Caco-2 (cell line): ENCODE measurements at places on chromosomes 5 and 9. TPM values are rescaled to one million over a fixed set of nuclear protein-coding genes. Genes with fewer than 3 reads are reported as not detected.

WNT8A gene
- total RNA-seq = not detected in 2 replicates

ZFR gene
- total RNA-seq = 75.1 and 78.3 TPM in 2 replicates

CD274 gene
- total RNA-seq = 0.67 TPM in 1 of 2 replicates, not detected in the other

ANXA6 gene
- total RNA-seq = 43.0 and 51.9 TPM in 2 replicates

RARS1 gene
- total RNA-seq = 124 and 129 TPM in 2 replicates

GKAP1 gene
- total RNA-seq = 0.86 and 1.1 TPM in 2 replicates

ARID3C gene
- total RNA-seq = not detected in 2 replicates

NTRK2 gene
- not detected in 2 replicates for total RNA-seq

- H3K36me3 ChIP-seq = no peaks in the 10 kb centered on the region
- H3K4me1 ChIP-seq = 0 out of 2 replicates have a peak, but pooled peaks cover 5% of the 10 kb centered on the region
- no peaks in the 10 kb centered on the region for H3K27me3 ChIP-seq
- H3K27ac ChIP-seq = no peak overlapping the region
- no peak for DNase-seq
- H3K4me3 ChIP-seq = no peak overlapping the region
Observed at GRCh38 chr9:8855046-8855445, 1055.5 kb upstream of the DMAC1 start.

GRCh38 chr9:37433867-37434371, 11.4 kb downstream of the GRHPR start:
- no peak overlapping the region for H3K27ac ChIP-seq
- H3K27me3 ChIP-seq = no peaks in the 10 kb centered on the region
- H3K4me3 ChIP-seq = no peak overlapping the region
- peaks cover 5% of the 10 kb centered on the region; the same call in 1 of the 2 replicates for H3K36me3 ChIP-seq
- H3K4me1 ChIP-seq = peaks cover 7% of the 10 kb centered on the region; the same call in 1 of the 2 replicates

DNA sequence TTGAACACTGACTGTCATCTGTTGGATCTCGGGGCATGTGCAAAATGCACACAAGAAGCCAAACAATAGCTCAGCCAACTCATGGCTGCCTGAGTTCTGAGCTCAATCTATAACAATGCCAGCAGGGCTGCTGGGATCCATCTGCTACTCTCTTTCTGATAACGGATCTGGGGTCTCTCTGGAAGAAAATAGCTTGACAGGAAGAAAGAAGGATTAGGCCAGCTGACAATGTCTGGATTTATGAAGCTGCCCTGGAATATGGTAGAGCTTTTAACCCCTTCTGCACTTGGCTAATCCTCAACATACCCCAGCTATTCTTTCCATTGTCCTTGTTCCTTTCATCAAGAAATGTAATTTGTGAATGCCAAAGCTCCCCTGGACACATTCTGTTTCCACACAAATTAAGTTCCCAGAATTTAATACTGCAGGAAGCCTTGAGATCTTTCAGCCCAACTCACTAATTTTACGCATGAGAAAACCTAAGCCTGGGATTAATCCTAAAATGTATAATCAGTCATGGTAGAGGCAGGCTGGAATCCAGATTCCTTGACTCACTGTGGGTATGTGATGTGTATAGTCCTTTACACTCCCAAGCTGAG, 62.7 kb upstream of the PCA3 start:
- no peak overlapping the region for H3K4me3 ChIP-seq
- H3K4me1 ChIP-seq = no peaks in the 10 kb centered on the region

DNA sequence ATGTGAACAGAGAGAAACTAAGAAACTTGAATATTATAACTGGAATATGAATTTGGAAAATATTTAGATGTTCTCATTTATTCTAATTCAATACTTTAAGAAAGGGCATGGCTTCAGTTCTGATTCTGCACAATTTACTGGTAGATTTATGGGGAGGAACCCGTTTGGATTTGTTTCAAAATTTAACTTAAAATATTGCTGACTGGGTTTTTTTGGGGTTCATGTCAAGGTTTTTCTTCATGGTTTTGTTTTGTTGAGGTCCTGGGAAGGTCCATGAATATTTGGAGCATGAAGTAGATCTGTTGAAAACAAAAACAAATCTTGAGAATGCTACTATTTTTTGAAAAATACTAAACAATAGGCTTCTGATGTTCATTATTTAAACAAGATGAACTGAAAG, 214.7 kb downstream of the PIK3R1 start:
- no peak for DNase-seq
- H3K27me3 ChIP-seq = no peaks in the 10 kb centered on the region
- no peak overlapping the region for H3K4me3 ChIP-seq
- no peaks in the 10 kb centered on the region for H3K36me3 ChIP-seq
- H3K4me1 ChIP-seq = peaks cover 14% of the 10 kb centered on the region

DNA sequence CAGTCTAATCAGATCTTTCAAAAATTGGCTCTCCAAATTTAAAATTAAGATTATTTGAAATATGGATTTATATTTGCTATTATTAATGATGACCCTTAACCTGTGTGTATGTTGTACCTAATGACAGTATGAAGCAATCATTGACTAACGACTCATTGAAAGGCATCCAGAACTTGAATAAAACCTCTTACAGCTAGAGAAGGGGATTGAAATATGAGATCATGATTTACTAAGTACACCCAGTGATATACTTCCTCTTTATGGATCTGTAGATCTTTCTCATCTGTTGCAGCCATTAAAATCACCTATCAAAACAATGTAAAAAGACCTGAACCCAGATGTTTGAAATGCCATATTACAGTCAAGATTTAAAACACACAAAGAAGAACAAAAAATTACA, 126.5 kb downstream of the RPS23 start:
- H3K4me1 ChIP-seq = no peaks in the 10 kb centered on the region
- H3K27ac ChIP-seq = no peak overlapping the region
- H3K36me3 ChIP-seq = no peaks in the 10 kb centered on the region
- H3K27me3 ChIP-seq = no peaks in the 10 kb centered on the region; the same call in 1 of the 2 replicates
- H3K4me3 ChIP-seq = no peak overlapping the region

- H3K27ac ChIP-seq = no peak overlapping the region
- no peak overlapping the region for H3K4me3 ChIP-seq
- H3K27me3 ChIP-seq = no peaks in the 10 kb centered on the region
- H3K4me1 ChIP-seq = no peaks in the 10 kb centered on the region
- no peaks in the 10 kb centered on the region for H3K36me3 ChIP-seq
- no peak for DNase-seq
Observed at GRCh38 chr5:107680099-107680498, 9.4 kb upstream of the EFNA5 start.

DNA sequence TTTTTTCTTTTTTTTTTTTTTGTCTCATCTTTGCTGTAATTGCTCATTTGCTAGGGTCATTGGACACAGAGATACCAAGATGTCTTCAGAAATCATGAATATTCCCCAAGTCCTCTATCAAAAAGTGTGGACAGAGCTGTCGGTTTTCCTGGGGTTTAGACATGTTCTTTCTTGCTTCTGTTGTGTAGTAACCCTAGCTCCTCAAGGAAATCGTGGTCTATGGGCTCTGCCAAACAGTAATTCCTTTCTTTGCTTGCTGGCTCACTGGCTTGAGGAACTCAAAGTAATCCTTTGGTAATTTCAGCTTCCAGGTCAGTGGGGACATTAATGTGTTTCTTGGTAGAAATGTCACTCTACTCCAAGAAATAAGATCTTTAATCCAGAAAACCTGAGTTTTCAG, 101.7 kb downstream of the TMC1 start:
- no peaks in the 10 kb centered on the region for H3K27me3 ChIP-seq
- no peak overlapping the region for H3K27ac ChIP-seq
- H3K4me1 ChIP-seq = no peaks in the 10 kb centered on the region
- H3K4me3 ChIP-seq = no peak overlapping the region
- H3K36me3 ChIP-seq = no peaks in the 10 kb centered on the region

DNA sequence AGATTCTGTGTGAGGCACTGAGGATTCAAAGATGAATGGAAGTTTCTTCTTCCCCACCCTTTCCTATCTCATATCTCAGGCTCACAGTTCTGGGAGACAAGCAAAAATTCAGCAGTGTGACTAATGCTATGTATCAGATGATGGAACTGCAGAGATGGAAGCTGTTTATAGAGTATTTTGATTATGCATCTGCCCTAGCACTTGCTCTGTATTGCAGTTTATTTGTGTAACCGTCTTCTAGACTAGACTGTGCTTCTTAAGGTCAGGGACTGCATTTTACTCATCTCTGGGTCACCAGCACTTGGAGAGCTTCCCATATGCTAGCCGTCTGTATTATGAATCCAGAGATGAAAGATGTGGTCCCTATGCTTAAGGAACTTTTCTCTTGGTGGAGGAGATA, 12.6 kb downstream of the CAVIN4 start:
- no peaks in the 10 kb centered on the region for H3K27me3 ChIP-seq
- no peak overlapping the region for H3K27ac ChIP-seq
- H3K4me3 ChIP-seq = no peak overlapping the region
- no peaks in the 10 kb centered on the region for H3K4me1 ChIP-seq
- H3K36me3 ChIP-seq = no peaks in the 10 kb centered on the region

- peak overlapping the region; percentile 72 for H3K27ac ChIP-seq
- H3K4me3 ChIP-seq = peak overlapping the region; percentile 60
- peaks cover 10% of the 10 kb centered on the region; the same call in 1 of the 2 replicates for H3K4me1 ChIP-seq
- no peaks in the 10 kb centered on the region for H3K27me3 ChIP-seq
- no peaks in the 10 kb centered on the region; the same call in 1 of the 2 replicates for H3K36me3 ChIP-seq
Observed at GRCh38 chr5:177600508-177601018, 631 bp downstream of the B4GALT7 start.

DNA sequence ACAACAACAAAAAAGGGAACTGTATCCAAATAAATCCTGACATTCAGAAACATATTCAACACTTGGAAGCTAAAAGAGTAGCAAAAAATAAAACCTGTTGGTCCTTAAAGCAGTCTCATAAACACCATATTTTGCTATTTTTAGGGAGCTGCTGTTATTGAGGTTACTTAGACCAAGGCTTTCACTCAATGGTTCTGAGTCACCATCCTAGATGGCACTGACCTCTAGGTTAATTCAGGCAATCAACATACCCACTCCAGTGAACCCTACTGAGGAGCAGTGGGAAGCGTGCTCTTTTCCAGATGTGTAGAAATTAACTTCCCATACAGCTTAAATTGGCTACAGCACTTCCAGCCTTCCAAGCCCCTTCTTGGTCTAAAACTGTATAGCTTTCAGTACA, 5.2 kb downstream of the GNAQ start:
- no peak overlapping the region for H3K4me3 ChIP-seq
- DNase-seq = no peak
- no peaks in the 10 kb centered on the region for H3K36me3 ChIP-seq
- no peaks in the 10 kb centered on the region for H3K27me3 ChIP-seq

GRCh38 chr9:87950296-87950695, 24.0 kb downstream of the CDK20 start:
- no peak overlapping the region for H3K4me3 ChIP-seq
- no peaks in the 10 kb centered on the region for H3K4me1 ChIP-seq
- DNase-seq = no peak
- no peaks in the 10 kb centered on the region for H3K36me3 ChIP-seq
- no peak overlapping the region for H3K27ac ChIP-seq

- H3K27ac ChIP-seq = no peak overlapping the region
- H3K27me3 ChIP-seq = no peaks in the 10 kb centered on the region
- DNase-seq = no peak
- no peaks in the 10 kb centered on the region for H3K36me3 ChIP-seq
- H3K4me3 ChIP-seq = no peak overlapping the region
- no peaks in the 10 kb centered on the region for H3K4me1 ChIP-seq
Observed at GRCh38 chr9:136974817-136975535, 2.3 kb upstream of the PTGDS start.

DNA sequence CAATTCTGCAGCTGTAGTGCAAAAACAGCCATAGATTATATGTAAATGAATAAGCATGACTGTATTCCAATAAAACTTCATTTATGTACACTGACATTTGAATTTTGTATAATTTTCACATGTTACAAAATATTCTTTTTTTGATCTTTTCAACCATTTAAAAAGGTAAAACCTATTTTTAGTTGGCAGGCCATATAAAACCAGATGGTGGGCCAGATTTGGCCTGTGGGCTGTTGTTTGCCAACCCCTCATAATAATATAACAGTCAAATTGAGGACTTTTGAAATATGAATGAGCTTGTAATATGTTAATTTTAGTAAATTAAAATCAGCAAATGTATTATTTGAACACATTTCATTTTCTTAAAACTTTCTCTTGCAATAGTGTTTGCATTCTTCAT, 913.4 kb downstream of the TLE1 start:
- no peak overlapping the region for H3K4me3 ChIP-seq
- H3K4me1 ChIP-seq = no peaks in the 10 kb centered on the region
- DNase-seq = no peak
- no peak overlapping the region for H3K27ac ChIP-seq
- no peaks in the 10 kb centered on the region for H3K27me3 ChIP-seq

- H3K27ac ChIP-seq = no peak overlapping the region
- no peaks in the 10 kb centered on the region for H3K27me3 ChIP-seq
- H3K4me3 ChIP-seq = no peak overlapping the region
- no peak for DNase-seq
- no peaks in the 10 kb centered on the region for H3K36me3 ChIP-seq
Observed at GRCh38 chr5:93570294-93571113, 10.5 kb downstream of the NR2F1-AS1 start.

GRCh38 chr5:139588962-139589361, 27.8 kb downstream of the UBE2D2 start:
- no peak overlapping the region for H3K4me3 ChIP-seq
- no peak overlapping the region for H3K27ac ChIP-seq
- no peaks in the 10 kb centered on the region for H3K27me3 ChIP-seq
- H3K4me1 ChIP-seq = peaks cover 17% of the 10 kb centered on the region
- H3K36me3 ChIP-seq = no peaks in the 10 kb centered on the region

- no peak overlapping the region for H3K4me3 ChIP-seq
- no peaks in the 10 kb centered on the region for H3K36me3 ChIP-seq
- no peak for DNase-seq
- no peak overlapping the region for H3K27ac ChIP-seq
Observed at GRCh38 chr9:116855881-116856662, 169.0 kb downstream of the TRIM32 start.

- no peak for DNase-seq
- no peaks in the 10 kb centered on the region for H3K27me3 ChIP-seq
- no peak overlapping the region for H3K4me3 ChIP-seq
- H3K4me1 ChIP-seq = peaks cover 9% of the 10 kb centered on the region
Observed at GRCh38 chr5:9408964-9409363, 136.9 kb downstream of the SEMA5A start.

GRCh38 chr9:32879335-32879734, 96.0 kb downstream of the TMEM215 start:
- H3K36me3 ChIP-seq = no peaks in the 10 kb centered on the region
- no peak overlapping the region for H3K4me3 ChIP-seq
- H3K27me3 ChIP-seq = no peaks in the 10 kb centered on the region

DNA sequence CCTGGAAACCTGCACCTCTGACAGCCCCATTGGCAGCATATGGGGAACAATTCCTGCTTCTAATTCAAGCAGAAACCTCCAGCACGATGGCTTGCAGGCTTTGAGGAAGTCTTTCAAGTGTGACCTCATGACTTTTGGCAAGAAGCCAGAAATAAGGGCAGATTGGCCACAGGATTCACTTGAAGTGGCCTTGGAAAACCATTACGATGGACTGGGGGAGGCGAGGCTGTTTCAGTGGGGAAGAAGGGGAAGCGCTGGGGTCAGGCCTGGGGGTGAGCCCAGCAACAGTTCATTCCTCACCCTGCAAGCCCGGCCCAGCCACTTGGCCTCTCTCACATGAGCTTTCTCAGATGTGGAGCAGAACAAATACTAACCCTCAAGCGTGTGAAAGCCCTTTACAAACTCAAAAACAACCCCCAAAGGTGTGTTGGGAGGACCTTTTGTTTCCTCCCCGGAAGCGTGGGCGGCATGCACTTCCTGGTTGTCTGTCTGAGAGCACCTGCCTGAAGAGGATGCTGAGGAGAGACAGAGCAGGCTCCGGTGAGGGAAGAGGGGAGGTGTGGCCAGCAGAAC, 26.9 kb upstream of the EEIG1 start:
- H3K4me1 ChIP-seq = no peaks in the 10 kb centered on the region
- no peaks in the 10 kb centered on the region for H3K27me3 ChIP-seq
- H3K36me3 ChIP-seq = no peaks in the 10 kb centered on the region
- no peak for DNase-seq
- no peak overlapping the region for H3K27ac ChIP-seq
- H3K4me3 ChIP-seq = no peak overlapping the region

- no peaks in the 10 kb centered on the region for H3K4me1 ChIP-seq
- H3K27me3 ChIP-seq = no peaks in the 10 kb centered on the region
- no peak for DNase-seq
Observed at GRCh38 chr9:72902268-72902667, 50.6 kb downstream of the ALDH1A1 start.
